ENCODE measurements at places on chromosomes 13 and 19.

- DNase-seq = no peak
These were observed 27.7 kb downstream of the GADD45B start for GRCh38 chr19:2503521-2504109.

DNA sequence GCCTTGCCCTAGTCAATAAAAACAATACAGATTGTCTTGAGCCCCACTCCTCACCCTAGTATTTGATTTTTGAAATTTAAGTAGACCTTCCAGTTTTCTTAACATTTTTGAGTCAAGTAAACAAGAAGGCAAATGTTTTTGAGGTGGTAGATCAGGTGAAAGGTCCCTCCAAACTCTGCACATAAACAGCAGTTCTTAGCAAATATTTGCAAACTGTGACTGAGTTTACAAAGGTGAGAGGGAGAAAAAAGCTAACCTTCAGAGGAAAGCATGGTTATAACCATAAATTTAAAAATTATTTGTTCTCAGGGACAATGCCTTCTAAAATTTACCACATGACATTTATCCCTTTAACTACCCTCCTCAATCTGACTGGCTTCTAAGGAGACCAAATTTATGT is 84.6 kb upstream of the PCDH17 start:
- no peak for DNase-seq

DNA sequence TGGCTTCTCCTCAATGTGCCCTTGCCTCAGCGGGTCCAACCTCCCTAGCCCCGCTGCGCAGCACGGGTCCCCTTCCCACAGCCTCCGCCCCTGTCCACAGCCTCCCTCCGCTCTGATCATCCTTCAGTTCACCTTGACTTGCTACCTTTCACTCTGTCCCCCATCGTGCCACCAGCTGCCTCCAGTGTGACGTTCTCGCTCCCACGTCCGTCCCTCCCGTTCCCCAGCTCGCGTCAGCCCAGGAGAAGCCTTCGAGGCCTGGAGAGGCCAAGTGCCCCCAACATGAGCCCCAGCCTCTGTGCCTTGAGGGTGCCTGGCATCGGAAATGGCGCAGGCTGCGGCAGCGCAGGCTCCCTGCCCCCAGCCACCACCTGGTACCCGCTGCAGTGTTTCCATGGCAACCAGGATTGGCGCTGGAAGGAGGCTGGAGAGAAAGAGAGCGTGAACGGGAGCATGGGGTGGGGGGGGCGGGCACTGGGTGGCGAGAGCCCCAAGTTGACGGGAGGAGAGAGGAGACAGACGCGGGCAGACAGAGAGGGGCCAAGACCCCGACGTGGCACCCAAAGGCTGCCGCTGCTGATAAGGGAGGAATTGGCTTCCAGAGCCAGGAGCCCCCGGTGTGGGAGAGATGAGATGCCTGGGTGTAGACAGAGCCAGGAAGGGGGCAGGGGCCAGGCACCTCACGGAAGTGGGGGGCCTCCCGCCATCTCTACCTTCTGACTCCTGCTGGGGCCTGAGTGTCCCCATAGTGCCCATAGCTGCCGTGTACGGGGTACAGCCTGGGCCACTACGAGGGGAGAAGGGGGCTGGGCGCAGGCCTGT is 844 bp upstream of the ASPDH start:
- DNase-seq = peak; percentile 84

DNA sequence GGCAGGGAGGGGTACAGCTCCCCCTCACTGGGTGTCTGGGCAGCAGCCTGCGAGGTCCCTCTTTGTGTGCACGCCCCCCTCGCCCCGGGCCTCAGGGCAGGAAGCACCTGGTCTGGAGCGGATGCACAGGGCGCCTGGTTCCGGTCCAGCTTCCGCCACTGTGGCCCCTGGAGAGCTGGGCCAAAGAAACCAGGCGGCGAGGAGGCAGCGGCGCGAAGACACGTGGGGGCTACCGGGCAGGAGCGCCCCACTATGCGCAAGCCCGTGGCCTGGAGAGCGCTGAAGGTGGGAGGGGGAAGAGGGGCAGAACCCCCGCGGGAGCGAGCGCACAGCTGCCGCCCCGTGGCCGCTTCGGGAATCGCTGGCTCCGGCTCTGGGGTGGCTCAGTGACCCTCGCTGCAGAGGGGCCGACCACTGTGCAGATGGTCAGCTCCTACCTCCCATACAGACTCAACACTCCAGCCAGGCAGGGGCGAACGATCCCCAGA is 1.7 kb upstream of the LYL1 start:
- DNase-seq = peak; percentile 26

- DNase-seq = no peak
These were observed 433.0 kb downstream of the TSHZ3 start for GRCh38 chr19:30916238-30916637.

GRCh38 chr19:49387936-49388372 is at the start of gene KASH5:
KASH5 (plus strand) TSS chr19:49388249; CDS start chr19:49390884, 2,635 bp downstream.
- DNase-seq = peak; percentile 30

DNA sequence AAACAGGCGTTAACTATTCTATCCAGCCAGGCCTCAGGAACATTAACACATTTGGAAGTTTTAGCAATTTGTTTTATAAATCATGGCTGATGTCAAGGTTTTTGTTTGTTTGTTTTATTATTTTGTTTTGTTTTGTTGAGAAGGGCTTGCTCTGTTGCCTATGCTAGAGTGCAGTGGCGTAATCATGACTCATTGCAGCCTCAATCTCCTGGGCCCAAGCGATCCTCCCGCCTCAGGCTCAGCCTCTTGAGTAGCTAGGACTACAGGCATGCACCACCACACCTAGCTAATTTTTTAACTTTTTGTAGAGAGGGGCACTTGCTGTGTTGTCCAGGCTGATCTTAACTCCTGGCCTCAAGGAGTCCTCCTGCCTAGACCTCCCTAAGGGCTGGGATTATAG is 28.3 kb downstream of the NUP58 start:
- no peak for DNase-seq

- no peak for DNase-seq
These were observed 257.4 kb downstream of the OLFM4 start for GRCh38 chr13:53285896-53286430.

All from amygdala (tissue), 56 donors.